ENCODE measurements at places on chromosomes 4 and X. TPM values are rescaled to one million over a fixed set of nuclear protein-coding genes. Genes with fewer than 3 reads are reported as not detected.

The OPN1LW gene
- not detected for total RNA-seq

The RNF150 gene
- 21.7 TPM for total RNA-seq

The TMSB15C gene
- not detected for total RNA-seq

GRCh38 chrX:136879001-136879687 lies 1.4 kb downstream of the RBMX start:
- peak overlapping the region; percentile 57 for H3K4me3 ChIP-seq
- H3K27ac ChIP-seq = peak overlapping the region; percentile 96
- peaks cover 46% of the 10 kb centered on the region for H3K36me3 ChIP-seq
- DNase-seq = peak; percentile 34
- peaks cover 6% of the 10 kb centered on the region for H3K4me1 ChIP-seq

DNA sequence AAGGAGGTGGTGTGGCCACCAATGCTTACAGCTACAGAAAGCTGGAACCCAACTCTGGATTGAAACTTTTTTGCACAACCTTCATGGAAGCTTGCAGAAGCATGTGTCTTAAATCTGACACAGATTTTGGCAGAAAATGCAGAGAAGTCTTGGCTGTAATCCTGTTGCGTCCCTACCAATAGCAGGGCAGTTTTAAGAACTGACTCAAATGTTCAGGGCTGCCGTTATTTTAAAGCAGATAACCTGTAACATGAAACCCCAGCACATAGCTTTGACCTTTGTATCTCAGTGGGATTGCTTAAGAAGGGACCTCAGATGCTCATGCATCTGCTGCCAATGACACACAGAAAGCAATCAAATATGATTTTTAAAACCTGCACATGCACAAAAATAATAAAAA lies at the start of gene VEGFD:
VEGFD (minus strand) TSS at position 110 of the 400 bp plus-strand sequence. CDS start 467 bp downstream, outside the sequence.
- no peaks in the 10 kb centered on the region for H3K36me3 ChIP-seq
- H3K4me1 ChIP-seq = no peaks in the 10 kb centered on the region
- no peak within 1 kb of the TSS for H3K4me3 ChIP-seq
- DNase-seq = no peak
- H3K27ac ChIP-seq = no peak within 1 kb of the TSS
- no peaks in the 10 kb centered on the region for H3K27me3 ChIP-seq

GRCh38 chr4:16550531-16550930 lies 324.3 kb upstream of the TAPT1 start:
- H3K4me3 ChIP-seq = no peak overlapping the region
- H3K36me3 ChIP-seq = no peaks in the 10 kb centered on the region
- H3K27me3 ChIP-seq = no peaks in the 10 kb centered on the region

- no peaks in the 10 kb centered on the region for H3K27me3 ChIP-seq
- H3K27ac ChIP-seq = no peak overlapping the region
- no peaks in the 10 kb centered on the region for H3K36me3 ChIP-seq
- H3K4me3 ChIP-seq = no peak overlapping the region
- H3K4me1 ChIP-seq = peaks cover 1% of the 10 kb centered on the region
Observed at GRCh38 chr4:7429601-7430078, 5.1 kb downstream of the PSAPL1 start.

- no peak for DNase-seq
- no peak overlapping the region for H3K4me3 ChIP-seq
- H3K27me3 ChIP-seq = no peaks in the 10 kb centered on the region
- H3K4me1 ChIP-seq = no peaks in the 10 kb centered on the region
Observed at GRCh38 chrX:122500556-122500955, 683.5 kb upstream of the GRIA3 start.

DNA sequence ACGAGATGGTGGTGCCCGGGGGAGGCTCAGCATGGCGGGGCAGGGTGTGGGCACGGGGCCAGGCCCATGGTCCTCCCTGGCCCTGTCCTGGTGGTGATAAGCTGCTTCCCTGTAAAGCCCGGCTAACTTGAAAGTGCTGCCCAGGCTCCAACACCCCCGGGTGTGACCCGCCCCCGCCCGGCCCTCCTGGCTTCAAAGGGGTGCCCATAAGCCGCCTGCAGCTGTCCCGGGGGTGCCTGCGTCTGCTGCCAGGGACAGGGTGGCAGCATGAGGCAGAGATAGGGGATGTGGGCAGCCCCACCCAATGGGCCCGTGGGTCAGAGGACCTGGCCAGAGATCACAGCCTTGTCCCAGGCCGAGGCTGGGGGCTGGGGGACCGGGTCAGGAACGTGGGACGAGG lies 18.1 kb downstream of the FGFRL1 start:
- H3K27ac ChIP-seq = no peak overlapping the region
- peak; percentile 47 for DNase-seq
- H3K36me3 ChIP-seq = peaks cover 14% of the 10 kb centered on the region
- H3K27me3 ChIP-seq = peaks cover 8% of the 10 kb centered on the region
- no peak overlapping the region for H3K4me3 ChIP-seq

- H3K27ac ChIP-seq = no peak overlapping the region
- no peak for DNase-seq
- H3K4me1 ChIP-seq = no peaks in the 10 kb centered on the region
- no peaks in the 10 kb centered on the region for H3K36me3 ChIP-seq
- H3K27me3 ChIP-seq = no peaks in the 10 kb centered on the region
Observed at GRCh38 chr4:177632481-177632880, 190.2 kb upstream of the AGA start.

DNA sequence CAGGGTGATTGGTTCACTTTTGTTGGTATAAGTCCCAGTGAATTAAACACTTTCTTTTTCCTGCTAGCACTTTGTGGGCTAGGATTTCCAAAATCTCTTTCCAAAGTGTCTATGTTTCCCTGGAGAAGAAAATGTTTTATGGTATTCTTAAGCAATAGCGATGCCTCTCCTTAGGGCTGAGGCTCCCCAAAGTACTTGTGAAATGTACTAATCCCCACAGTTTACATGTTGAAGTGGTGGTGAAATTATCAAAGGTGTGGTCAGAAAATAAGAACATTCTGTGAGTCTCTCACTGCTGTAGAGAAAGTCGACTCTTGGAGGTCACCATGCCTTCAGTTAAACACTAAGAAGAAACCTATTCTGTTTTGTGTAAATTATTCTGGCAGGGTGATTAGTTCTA lies 51.5 kb upstream of the AMELX start:
- H3K4me1 ChIP-seq = no peaks in the 10 kb centered on the region
- no peaks in the 10 kb centered on the region for H3K27me3 ChIP-seq
- no peak overlapping the region for H3K4me3 ChIP-seq
- H3K36me3 ChIP-seq = no peaks in the 10 kb centered on the region
- no peak for DNase-seq

DNA sequence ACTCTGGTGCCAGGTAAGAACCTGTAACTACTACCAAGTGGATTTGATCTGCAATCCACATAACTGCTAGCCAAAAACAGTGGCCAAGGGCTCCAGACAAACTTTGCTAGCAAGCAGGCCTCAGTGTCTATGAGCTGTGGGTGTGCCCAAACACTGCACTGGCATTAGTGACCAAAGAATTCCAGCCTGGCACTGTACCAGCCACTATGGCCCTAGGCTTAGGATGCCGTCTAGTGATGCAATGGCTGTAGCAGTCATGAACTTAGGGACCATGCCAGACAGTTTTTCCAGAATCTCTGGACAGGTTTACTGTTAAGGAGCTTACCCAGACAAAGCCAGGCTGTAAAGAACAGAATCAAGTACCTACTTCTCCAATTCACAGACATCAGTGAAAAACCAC lies 33.7 kb upstream of the PRR27 start:
- no peak for DNase-seq
- H3K4me3 ChIP-seq = no peak overlapping the region
- H3K27ac ChIP-seq = no peak overlapping the region
- no peaks in the 10 kb centered on the region for H3K36me3 ChIP-seq

- no peaks in the 10 kb centered on the region for H3K36me3 ChIP-seq
- no peak overlapping the region for H3K4me3 ChIP-seq
- H3K27me3 ChIP-seq = no peaks in the 10 kb centered on the region
- no peak overlapping the region for H3K27ac ChIP-seq
Observed at GRCh38 chr4:111535792-111536191, 609.5 kb upstream of the FAM241A start.

DNA sequence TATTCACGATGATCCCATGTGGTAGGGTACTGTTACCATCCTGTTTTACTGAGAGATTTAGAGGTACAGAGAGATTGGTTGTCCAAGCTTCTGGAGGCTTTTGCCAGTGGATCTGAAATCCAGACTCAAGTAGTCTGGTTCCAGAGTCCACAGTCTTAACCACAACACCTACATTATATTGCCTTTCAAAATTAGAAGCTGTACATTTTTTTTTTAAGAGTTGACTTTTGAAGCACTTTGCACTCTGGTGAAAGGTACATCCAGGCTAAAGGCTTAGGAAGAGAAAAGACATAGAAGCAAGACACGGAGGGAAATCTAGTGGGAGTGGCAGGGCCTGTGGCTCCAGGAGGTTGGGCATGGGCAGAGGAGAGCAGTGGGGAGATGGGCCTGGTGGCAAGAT lies 122.1 kb downstream of the AFF1 start:
- H3K36me3 ChIP-seq = peaks cover under 1% of the 10 kb centered on the region
- H3K4me3 ChIP-seq = no peak overlapping the region

DNA sequence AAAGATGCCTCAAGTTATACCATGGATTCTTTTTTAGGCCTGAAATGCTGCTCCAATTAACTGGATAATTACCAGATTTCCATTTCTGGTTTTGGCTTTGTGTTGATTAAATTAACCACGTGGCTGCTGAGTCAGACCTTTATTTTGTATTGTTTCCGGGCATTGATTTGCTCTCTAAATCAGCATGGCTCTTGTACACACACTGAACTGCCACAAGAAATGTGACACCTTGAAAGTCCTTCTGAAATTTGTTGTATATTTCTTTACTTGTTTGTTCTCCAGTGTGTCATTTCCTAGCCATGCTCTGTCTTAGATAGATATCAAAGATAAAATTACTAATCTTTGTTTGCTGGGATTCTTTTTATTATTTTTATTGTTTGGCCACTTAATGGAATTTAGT lies 11.7 kb downstream of the MTTP start:
- H3K36me3 ChIP-seq = no peaks in the 10 kb centered on the region
- no peak for DNase-seq
- H3K4me3 ChIP-seq = no peak overlapping the region
- H3K4me1 ChIP-seq = no peaks in the 10 kb centered on the region
- H3K27me3 ChIP-seq = no peaks in the 10 kb centered on the region

GRCh38 chr4:7224878-7225533 lies 32.7 kb downstream of the SORCS2 start:
- no peak overlapping the region for H3K27ac ChIP-seq
- H3K4me3 ChIP-seq = no peak overlapping the region
- DNase-seq = no peak
- no peaks in the 10 kb centered on the region for H3K4me1 ChIP-seq

- no peak overlapping the region for H3K4me3 ChIP-seq
- no peak overlapping the region for H3K27ac ChIP-seq
- DNase-seq = no peak
- no peaks in the 10 kb centered on the region for H3K27me3 ChIP-seq
- H3K36me3 ChIP-seq = peaks cover 27% of the 10 kb centered on the region
Observed at GRCh38 chr4:6972911-6973310, 63.3 kb downstream of the TBC1D14 start.

All from stomach (tissue), 19 donors.